ENCODE measurements at places on chromosomes 1 and 21. TPM values are rescaled to one million over a fixed set of nuclear protein-coding genes. Genes with fewer than 3 reads are reported as not detected.

DNA sequence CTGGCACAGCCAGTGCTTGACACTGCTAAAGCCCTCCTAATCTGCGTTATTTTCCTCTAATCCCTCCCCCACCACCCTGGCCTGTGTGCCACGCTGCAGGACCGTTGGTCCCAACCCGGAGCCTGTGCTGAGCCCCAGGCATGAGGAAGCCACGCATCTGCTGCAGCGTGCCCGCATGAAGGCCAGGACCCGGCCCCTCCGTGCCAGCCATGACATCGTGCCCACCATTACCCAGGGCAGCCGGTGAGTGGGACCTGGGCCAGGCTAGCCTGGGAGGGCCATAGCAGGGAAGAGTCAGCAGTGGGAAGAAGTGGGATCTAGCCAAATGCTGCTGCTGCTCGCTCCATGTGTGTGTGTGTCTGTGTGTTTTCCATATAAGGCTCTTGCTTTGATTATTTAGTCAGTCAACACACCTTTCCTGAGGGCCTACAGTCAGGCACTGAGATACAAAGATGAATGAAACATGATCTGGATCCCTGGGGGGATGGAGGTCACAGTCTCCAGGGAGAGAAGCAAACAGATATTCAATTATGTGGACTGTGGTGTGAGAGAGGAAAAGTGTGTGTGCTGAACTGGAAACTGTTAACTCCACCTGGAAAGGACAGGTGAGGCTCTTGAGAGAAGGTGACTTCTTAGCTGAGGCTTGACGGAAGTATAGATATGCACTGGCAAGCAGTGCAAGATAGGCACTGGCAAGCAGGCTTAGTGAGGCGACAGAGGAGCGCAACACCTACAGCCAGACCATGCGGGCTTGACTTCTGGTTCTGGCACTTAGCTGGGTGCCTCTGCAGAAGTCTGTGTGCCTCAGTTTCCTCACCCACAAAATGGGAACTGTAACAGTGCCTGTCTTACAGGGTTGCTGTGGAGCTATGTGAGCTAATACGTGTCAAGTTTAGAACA, 15.9 kb downstream of the KIAA1614 start:
- no peak for DNase-seq

The RAVER2 gene
- total RNA-seq, result 15.0 TPM

The TRIM58 gene
- 2.1 TPM for total RNA-seq

DNA sequence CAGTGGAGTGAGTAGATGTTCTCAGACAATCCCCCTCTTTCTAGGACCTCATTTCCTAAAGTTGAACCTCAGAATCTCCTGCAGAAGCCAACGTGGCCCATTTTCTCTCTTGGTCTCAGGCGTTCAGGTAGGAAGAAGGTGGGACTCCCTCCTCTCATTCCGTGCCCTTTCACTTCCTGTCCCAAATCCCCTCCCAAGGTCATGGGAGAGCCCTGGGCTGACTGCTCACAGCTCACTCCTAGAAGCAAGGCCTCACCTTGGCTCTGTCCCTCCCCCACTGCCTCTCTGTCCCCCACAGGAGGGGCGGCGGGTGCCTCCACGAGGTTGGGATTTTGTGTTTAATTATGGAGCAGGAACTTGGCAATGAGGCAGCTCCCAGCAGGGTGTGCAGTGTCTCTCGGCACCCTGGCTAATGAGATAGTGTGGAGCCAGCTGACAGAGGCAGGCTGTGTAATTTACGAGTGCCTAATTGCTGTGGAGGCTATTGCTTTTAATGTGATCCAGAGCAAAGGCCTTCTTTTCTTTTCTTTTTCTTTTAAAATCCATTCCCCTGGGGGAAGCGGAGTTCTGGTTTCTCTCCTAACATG, 9.1 kb upstream of the CDK18 start:
- no peak for DNase-seq

The ERICH3 gene
- total RNA-seq, result 13.6 TPM

DNA sequence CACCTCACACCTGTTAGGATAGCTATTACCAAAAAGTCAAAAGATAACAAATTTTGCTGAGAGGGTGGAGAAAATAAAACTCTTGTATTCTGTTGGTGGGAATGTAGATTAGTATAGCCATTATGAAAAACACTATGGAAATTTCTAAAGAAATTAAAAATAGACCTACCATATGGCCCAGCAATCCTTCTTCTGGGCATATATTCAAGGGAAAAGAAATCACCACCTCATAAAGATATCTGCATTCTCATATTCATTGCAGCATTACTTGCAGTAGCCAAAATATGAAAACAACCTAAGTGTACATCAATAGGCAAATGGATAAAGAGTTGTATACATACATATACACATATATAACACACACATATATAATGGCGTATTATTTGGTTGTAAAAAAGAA, 791.6 kb upstream of the RGS18 start:
- no peak for DNase-seq

DNA sequence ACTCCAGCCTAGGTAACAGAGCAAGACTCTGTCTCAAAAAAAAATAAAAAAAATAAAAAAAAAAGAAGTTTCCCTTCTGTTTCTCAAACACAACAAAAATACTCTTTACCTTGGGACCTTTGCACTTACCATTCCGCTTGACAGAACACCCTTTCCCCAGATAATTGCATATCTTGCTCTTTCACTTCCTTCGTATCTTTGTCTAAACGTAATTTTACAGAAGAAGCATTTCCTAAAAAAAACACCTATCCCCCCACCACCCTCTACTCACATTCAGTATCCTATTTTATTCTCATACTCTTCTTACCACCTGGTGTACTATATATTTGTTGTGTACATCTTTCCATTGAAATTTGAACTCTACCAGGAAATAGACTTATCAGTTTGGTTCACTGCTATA, 32.7 kb downstream of the ASH1L start:
- DNase-seq, result no peak

GRCh38 chr1:111334169-111334568, 43.5 kb downstream of the CHIA start:
- peak; percentile 51 for DNase-seq

The FCRLA gene
- total RNA-seq, result 1.0 TPM

The SHE gene
- total RNA-seq, result 55.4 TPM

- DNase-seq, result no peak
Observed at GRCh38 chr1:201653883-201654282, 115.0 kb downstream of the NAV1 start.

The ATP5PF gene
- 87.3 TPM for total RNA-seq

DNA sequence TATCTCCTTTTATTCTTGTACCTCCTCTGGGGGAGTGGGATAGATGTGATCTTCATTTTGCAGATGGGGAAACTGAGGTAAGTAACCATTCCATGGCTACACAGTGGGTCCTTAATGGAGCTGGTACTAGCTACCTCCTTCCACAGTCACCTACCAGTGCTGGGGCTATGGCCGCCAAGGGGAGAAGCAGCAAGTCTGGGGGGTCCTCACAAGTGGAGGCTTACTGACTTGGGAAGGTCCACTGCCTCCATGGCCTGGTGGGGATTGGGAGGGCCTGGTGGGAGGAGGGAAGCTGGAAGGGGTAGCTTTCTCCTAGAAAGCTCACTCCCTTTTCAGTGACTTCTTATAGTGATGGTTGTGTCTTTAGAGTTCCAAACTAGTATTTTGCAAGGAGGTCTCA, 5.9 kb upstream of the FOXO6 start:
- no peak for DNase-seq

The CFHR5 gene
- not detected for total RNA-seq

DNA sequence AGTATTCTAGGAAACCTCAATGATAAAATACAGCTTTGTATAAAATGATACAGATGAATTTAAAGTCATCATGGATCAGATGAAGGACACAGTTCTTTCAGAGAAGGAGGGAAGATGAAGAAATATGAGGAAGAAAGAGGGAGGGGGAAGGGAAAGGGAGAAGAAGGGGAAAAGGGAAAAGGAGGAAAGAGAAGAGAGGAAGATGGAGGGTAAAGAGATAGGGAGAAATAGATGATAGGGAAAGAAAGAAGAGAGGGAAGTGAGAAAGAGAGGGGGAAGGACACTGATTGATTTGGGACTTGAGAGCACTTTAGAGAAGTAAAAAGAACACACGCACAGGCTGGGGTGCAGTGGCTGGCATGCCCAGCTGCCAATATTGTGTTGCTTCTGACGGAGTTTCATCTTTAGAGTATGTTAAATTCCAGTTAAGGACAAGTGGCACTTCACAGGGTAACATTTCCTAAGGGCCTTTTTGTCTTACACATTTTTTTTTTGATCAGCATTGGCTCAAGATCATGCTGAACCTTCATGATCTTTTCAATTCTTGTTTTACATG, 235.9 kb upstream of the DMRTA2 start:
- DNase-seq, result no peak

The RGS5 gene
- total RNA-seq, result 30.6 TPM

GRCh38 chr1:218498056-218498938, 153.2 kb downstream of the TGFB2 start:
- DNase-seq, result no peak

The AMY2B gene
- total RNA-seq, result 19.0 TPM

- no peak for DNase-seq
Observed at GRCh38 chr1:95384567-95384966, 150.6 kb downstream of the RWDD3 start.

- peak; percentile 91 for DNase-seq
Observed at GRCh38 chr1:154418062-154418921, 13.1 kb downstream of the IL6R start.

DNA sequence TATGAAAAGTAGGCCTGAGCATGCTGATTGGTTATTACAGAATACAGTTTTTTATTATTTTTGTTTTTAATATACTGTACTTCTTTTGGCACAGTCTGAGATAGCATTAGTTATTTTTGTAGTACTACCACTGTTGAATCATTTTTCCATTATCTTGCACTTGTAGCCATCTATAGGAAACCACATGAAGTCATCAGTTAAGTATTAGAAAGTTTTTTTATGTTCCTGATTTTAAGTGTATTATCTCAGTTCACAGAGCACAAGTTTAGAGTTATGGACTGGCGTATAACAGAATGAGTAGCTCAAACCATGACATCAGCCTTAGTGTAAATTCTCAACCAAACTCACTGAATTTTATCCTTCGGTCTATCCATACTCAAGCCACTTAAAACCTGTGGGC, 22.8 kb downstream of the DHX9 start:
- DNase-seq, result no peak

The ITLN2 gene
- total RNA-seq, result 63.8 TPM

- DNase-seq, result no peak
Observed at GRCh38 chr1:89363196-89363595, 663 bp upstream of the GBP6 start.

DNA sequence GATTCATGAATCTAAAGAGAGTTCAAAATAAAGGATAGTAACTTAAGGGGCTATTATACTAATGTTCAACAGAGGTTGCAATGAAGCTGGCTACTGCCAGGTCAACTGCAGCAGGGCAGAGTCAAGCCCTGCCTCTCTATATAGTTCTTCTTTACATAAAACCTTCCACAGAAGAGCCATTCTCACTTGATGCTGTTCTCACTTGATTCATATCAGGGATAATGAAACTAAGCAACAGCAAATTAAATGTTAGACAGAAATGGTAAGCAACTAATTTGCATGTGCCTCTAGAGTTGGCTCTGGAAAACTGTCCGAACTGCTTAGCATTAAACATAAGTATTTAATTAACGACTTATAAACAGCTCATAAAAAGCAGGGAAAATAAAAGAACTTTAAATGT, 17.4 kb downstream of the CCSAP start:
- DNase-seq, result no peak

- no peak for DNase-seq
Observed at GRCh38 chr21:44734026-44734745, 22.8 kb upstream of the TSPEAR start.

The ATP5IF1 gene
- 320 TPM for total RNA-seq

DNA sequence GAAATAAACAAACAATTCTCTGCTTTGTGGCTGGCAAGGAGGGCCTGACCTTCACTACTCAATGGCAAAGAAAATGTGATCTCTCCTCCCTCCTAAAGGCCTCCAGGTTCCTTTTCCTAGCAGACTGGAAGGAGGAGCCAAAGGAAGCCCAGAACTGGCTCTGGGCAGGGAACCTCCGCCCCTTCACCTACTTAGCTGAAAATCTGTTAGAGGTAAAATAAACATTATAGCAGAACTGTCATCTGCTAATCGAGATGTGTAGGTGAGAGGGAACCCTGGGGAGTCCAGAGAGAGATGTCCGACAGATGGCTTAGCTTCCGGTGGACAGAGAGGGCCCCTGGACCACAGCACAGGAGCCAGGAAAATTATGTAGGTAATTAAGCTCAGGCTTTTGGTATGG, 75.2 kb upstream of the KCNA3 start:
- no peak for DNase-seq

The NUAK2 gene
- total RNA-seq, result 11.6 TPM

DNA sequence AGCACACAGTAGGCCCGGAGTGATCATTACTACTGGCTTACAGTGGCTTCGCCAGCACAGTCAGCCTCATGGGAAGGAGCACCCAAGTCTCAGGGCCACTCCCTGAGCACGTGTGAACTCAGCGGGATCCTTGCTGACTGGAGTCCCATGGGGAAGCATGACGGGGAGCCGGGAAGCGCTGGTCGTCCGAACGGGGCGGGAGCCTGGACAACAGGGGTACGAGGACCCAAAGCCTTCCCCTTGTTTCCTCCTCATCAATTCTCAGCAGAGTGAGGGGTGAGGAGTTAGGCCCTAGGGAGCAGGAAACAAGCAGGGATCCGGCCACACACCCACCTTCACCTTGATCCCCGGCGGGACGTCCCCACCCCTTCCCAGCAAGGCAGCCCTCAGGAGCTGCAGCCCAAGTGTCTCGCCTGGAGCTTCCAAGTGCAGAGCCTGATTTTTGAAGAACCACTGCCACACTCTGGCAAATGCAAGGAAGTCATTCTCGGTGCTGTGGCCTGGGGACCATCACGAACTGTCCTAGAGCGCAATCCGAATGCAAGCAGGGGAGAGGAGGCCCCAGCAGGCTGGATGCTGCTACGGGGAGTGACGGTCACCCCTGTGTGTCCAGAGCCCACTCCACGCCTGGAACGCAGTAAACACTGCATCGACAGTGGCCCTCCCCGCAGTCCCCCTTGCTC, 35.5 kb downstream of the TOMM20 start:
- DNase-seq, result peak; percentile 50

The CDC42SE1 gene
- total RNA-seq, result 76.5 TPM

GRCh38 chr1:107480548-107481415, 339.9 kb downstream of the NTNG1 start:
- DNase-seq, result no peak

The LHX8 gene
- total RNA-seq, result not detected

The S100A7 gene
- total RNA-seq, result not detected
